ENCODE measurements at places on chromosomes 5 and 9.
A peak's percentile ranks its signal among the peaks of the same experiment; 100 is the strongest.

DNA sequence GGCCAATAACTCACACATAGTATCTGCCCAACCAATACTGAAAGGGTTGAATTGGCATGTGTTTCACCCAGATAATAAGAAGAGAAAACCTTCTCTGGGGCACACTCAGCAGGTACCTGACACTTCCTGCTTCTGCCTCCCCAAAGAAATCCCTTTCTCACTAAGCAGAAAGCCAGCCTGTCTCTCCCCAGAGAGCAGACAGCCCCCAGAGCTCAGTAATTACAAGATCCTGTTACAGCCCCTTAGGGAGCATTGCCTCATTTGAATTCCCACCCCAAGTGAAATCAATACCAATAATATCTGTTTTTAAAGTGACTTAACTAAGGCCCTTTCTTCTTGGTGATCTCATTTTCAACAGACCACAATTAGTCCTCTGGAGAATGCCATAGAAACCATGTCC is 38.5 kb upstream of the FOXI1 start:
- DNase-seq, result no peak

- DNase-seq, result no peak
Measured at GRCh38 chr5:36900283-36900682, 23.7 kb downstream of the NIPBL start.

DNA sequence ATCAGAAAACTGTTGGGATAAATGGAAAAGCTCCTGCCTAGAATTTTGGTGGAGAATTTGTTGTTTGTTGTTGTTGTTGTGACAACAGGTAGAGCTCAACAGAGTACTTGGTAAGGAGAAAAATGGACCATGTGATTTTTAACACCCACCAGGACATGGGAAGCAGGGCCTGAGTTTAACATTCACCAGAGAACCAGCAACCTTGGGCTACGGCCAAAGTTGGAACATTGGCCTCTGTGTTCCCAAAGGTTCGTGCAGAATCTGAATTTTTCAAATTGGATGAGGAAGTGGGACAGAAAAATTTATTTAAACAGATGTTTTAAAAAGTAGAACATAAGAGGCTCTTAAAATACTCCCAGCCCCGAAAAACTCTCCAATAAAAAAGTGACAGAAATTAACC is 127.0 kb downstream of the GNA14 start:
- no peak for DNase-seq

- DNase-seq, result no peak
Measured at GRCh38 chr9:88477300-88477751, 57.7 kb upstream of the NXNL2 start.

- DNase-seq, result no peak
Measured at GRCh38 chr5:153711755-153712154, 221.3 kb downstream of the GRIA1 start.

DNA sequence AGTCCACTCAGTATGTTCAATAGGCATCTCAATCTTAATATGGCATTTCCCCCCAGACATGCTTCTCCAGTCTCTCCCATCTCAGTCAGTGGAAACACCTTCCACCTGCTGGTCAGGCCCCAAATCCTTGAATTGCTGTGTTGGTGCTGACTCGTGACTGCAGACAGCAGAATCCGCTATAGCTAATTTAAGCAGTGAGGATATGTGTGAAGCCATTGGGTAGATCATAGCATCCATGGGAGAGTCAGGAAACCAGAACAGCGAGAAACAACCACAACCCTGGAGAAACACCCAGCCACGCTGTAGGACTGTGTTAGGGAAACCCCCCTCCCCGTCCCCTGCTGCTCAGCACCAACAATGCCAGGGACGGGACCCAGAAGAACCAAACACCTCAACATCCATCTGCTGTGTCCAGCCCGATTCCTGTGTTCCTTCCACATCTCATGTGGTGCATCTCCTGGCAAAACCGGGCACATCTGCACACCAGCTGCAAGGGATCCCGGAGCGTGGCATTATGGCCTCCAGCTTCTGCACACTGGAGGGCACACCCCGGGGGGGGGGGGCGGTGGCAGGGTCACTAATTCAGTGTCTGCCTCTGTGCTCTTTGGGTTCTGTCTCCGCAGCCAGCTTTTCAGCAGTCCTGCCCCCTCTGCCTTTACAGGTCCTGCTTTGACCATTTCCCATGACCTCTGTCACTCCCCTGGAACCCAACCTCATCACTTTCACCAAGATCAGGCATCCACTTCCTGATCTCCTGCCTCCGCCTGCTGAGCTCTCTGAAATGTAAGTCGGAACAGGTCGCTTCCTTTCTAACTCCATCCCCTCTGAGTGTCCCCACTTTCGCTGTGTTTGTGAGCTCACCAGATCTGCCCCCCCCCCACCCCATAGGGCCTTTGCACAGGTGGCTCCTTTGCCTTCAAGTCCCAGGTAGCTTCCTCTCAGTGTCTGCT is 2.4 kb upstream of the PLEKHG4B start:
- no peak for DNase-seq

DNA sequence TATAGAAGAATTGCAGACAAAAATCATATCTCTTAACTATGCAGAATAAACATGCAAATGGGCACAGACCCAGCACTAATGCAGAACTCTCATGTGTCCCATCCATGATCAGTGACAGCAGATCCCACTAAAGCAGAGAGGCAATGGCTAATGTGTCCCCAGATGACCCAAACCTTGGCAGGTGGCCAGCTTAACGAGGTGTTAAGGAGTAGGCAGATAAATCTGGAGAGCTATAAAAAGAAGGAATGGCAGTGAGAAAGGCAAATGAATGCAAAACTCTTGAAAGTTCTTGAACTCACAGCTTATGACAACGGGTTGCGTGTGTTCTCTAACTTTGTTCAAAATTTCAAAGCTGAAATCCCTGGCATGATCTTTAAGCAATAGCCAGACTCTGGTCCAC is 265.4 kb downstream of the RASEF start:
- DNase-seq, result peak; percentile 50

DNA sequence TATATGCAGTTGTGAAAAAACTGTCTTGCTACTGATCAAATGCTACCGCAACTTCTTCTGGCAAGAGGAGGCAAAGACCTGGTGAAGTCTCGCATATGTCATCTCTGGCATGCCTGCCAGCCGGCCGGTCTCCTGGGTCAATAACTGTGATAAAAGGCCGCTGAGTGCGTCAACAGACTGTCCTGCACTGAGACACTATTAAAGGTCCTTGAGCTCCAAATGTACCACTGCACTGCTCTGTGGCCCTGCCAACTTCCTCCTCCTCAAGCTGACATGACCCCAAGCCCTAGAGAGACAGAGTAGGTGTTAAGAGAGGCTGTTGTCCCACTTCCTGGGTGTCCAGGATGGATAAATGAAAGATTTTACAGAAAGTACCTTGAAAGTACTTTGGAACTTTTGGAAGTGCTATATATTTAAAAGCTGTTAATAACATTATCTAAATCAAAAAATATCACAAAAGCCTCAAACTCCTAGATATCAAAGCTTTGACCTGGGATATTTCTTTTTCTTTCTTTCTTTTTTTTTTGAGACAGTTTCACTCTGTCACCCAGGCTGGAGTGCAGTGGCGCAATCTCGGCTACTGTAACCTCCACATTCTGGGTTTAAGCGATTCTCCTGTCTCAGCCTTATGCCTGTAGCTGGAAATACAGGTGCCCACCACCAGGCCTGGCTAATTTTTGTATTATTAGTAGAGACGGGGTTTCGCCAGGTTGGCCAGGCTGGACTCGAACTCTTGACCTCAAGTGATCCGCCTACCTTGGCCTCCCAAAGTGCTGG is 31.5 kb downstream of the RAPGEF1 start:
- no peak for DNase-seq

- no peak for DNase-seq
Measured at GRCh38 chr5:170633235-170634081, 129.6 kb downstream of the KCNIP1 start.

GRCh38 chr5:116144103-116144502 is 59.3 kb downstream of the COMMD10 start:
- no peak for DNase-seq

GRCh38 chr5:180101451-180102105 is 30.0 kb upstream of the RNF130 start:
- DNase-seq, result no peak

DNA sequence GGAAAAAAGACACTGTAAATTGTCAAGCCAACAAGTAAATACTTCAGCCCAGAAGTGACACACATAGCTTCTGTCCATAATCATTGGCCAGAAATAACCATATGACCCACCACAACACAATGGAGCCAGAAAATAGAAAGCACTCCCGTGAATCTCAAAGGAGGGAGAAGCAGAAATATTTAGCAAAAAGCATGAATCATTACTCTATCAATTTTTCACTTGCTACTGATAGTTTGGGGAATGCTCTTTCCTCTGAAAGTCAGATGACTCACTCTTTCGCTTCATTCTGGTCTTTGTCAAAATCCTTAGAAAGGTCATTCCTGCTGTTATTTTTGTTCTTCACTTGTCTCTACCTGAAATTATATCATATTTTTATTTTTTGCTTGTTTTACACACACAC is 312.6 kb downstream of the TMEM232 start:
- no peak for DNase-seq

GRCh38 chr9:13556656-13557055 is 277.2 kb upstream of the MPDZ start:
- no peak for DNase-seq

- DNase-seq, result no peak
Measured at GRCh38 chr5:170393235-170393634, 4.1 kb upstream of the KCNMB1 start.

GRCh38 chr9:37179576-37179975 is 59.2 kb downstream of the ZCCHC7 start:
- DNase-seq, result no peak

GRCh38 chr9:112411626-112412027 is 31.7 kb downstream of the HSDL2 start:
- no peak for DNase-seq

- DNase-seq, result no peak
Measured at GRCh38 chr9:136409557-136410455, 608 bp downstream of the ENTR1 start.

DNA sequence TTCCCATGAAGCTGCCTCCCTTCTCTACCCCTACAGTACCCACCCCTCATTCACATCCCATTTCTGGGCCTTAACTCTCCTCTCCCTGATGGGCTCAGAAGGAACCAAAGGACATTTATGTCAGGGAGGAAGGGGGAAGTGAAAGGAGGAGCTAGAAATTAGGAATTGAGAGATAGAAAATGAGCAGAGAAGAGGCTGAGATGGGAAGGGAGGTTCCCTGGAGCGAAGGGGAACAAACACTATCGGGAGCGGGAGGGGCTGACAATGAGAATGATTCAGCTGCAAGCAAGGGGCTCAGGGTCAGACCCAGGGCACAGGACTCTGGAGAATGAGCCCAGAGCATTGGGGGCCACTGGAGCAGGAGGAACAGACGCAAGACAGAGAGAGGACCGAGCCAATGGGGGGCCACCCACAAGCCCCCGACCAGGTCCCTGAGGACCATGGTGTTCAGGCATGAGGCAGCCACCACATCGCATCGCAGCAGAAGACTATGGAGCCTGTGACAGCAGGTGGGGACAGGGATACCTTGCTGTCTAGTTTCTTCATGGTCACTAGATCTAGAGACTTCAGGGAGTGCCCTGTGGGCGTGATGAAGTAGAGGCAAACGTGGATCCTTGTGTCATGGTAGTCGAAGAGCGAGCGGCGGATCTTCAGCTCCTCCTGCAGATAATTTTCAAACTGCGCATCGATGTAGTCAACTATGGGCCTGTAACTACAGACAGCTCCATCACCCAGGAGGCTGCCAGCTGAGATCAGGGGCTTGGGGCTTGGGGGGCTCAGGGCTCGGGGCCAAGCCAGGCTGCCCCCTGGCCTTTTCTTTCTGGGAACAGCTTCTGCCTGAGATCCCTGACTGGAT is 13.6 kb downstream of the SEPTIN8 start:
- DNase-seq, result no peak

DNA sequence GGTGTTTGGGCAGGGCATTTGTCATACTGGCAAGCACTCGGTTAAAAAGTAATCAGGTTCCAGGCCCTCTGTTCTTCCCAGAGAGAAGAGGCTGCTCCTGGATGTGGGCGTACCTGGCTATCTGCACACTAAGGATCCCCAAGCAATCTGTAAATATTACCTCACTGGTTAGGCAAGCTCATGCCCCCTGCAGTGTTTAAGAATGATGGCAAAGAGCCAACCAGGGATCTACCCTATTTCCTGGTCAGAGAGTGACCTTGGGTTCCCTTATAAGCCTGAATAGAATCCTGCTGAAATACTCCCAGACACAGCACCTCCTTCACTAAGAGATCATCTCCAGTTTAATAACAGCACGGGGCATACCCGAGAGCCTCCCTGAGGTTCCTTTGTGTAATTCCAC is 181.2 kb downstream of the PIK3R1 start:
- peak; percentile 35 for DNase-seq

- peak; percentile 83 for DNase-seq
Measured at GRCh38 chr5:19739671-19740070, 248.3 kb downstream of the CDH18 start.

DNA sequence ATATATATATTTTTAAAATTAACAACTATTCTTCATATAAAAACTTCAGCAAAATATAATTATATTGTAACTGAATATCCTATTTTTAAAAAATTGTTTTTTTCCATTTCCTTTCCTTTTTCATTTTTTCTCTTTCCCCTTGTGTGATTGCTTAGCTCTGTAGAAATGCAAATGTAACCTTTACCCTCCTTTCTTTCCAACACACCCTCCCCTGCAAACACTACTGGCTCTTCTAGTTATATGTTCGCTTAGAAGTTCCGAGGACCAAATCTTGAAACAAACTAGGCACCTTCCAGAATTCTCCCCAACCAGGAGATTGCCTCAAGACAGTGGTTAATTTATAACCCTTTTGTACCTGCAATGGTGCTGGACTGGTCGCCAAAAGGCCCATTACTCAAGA is 1980.0 kb upstream of the CDH6 start:
- DNase-seq, result no peak

- DNase-seq, result no peak
Measured at GRCh38 chr5:93151121-93151520, 429.9 kb downstream of the NR2F1-AS1 start.

GRCh38 chr5:45376417-45376816 is 319.8 kb downstream of the HCN1 start:
- DNase-seq, result no peak

DNA sequence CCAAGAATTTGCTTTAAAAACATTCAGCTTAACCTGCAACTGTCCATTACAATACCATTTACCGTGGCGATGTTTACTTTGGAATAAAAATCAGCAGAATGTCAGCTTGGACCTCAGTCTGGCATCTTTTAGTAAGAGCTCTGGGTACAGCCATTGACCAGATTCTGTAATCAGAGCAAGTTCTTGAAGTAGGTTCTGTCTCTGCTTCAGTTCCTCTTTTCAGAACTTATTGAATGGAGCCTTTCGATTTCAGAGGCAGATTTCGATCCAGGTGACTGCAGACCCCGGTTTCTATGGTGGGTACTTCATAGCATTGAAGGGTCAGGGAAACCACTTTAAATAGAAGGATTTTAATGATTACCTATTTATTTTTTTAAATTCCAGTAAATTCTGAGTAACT is 53.4 kb upstream of the SV2C start:
- no peak for DNase-seq
